Foreskin melanocyte (primary cell): ENCODE measurements at places on chromosomes 16 and 17.

GRCh38 chr16:35598696-35599332, 2139.4 kb downstream of the TP53TG3F start:
- DNase-seq = no peak

DNA sequence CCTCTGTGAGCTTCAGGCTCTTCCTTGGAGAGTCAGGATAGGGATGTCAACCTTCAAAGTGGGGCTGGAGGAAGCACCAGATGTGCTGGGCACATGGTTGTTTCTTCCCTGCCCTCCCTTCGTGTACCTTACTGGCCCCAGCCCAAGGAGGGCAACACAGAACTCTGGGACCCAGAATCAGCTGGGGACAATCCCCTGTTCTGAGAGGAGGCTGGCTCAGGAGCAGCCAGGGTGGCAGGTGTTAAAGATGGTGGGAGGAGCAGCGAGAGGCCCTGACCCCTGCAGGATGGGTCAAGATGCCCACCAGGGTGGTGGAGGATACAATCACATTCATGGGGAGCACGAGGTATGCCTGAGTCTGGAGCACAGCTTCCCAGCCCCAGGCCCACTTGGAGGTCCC, 300.4 kb downstream of the ABCC12 start:
- DNase-seq = no peak

DNA sequence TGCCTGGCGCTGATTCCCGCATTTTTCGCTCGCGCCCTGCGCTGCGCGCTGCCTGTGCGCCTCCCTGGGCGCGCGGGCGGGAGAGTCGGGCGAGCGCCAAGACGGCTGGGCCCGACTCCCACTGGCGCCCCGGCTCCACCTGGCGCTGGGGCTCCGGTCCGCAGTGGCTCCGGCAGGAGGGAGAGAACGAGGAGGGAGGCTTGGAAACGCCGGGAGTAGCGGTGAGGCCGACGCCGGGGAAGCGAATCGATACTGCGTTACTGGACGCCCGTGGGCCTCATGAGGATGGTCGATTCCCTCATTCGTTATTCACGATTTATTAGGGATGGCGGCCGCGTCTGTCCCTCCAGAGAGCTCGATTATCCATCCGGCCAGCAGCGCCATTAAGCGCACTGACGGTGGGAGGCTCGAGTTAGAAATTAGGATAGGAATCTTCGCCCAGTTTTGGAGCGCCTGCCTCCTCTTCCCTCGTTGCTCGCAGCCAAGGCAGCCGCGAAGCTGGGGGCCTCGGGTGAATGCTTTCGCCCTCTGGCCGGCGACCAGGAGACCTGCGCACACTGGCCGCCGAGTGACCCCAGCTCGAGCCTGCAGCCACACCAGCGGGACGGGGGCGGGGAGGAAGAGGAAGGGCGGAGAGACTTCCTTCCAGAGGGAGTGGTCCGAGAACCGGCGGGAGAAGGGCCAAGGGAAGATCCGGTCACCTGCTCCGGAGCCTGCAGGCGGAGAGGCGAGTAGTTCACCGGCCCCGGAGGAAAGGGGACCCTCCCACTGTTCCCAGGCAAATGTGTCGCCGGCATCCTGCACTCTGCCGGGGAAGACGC, 1.3 kb upstream of the PCGF2 start:
- DNase-seq = peak; percentile 68

DNA sequence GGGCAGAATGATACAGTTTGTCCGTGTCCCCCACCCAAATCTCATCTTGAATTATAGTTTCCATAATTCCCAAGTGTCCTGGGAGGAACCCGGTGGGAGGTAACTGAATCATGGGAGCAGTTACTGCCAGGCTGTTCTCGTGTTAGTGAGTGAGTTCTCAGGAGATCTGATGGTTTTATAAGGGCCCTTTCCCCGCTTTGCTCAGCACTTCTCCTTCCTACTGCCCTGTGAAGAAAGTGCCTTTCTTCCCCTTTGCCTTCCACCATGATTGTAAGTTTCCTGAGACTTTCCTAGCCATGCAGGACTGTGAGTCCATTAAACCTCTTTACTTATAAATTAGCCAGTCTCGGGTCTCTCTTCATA, 28.9 kb upstream of the SEC14L1 start:
- no peak for DNase-seq

DNA sequence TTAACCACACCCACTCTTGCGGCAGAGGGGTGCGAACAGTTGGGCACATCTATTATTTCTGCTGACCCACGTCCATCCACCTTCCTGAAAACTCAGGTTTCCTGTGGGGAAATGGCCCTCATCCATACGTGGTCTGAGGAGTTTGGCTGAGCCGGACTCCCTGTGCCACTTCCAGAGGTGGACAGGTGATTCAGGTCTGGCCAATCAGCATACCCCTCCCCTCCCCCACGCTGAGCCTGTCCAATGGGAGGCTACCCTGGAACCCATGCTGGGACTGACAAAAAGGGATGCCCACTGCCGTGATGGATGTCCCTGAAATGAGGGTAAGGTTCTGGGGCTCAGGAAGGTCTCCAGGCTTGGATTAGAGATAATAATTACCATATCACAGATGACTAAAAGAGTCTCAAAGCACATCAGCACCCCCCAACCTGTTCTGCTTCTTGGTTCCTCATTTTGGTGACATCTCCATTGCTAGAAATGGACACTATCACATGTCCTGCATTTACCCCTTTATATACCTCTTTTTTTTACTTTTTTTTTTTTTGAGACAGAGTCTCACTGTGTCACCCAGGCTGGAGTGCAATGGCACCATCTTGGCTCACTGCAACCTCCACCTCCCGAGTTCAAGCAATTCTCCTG, 5.3 kb upstream of the MAPK7 start:
- DNase-seq = no peak

GRCh38 chr17:79690466-79690865, 40.3 kb upstream of the ENPP7 start:
- no peak for DNase-seq

DNA sequence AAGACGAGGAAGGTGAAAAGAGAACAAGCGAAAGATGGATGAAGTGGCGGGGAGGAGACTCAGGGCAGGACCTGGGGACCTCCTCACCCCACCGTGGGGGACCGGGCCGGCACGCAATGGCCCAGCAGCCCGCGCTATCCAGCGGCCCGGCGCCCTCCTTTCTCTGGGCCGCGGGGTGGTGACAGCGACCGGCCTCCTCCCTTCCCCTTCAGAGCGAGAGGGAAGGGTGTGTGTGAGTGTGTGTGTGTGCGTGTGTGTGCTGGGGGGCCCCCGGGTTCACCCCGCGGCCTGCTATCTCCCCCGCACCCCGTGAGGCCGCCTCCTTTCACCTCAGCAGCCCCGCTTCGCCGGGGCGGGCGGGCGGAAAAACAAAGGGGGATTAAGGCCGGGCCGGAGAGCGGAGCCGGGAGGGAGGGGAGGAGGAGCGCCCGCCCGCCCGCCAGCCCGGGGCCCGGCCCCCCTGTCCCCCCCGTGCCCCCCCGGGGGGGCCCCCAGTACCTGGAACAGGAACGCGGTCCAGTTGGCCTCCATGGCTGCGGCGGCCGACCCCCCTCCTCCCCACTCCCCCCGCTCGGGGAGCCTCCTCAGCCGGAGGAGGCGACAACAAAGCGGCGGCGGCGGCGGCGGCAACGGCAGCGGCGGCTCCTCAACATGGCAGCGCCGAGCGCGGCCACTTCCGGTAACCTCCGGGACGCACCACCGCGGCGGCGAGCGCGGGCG, at the start of gene VEZF1:
VEZF1 (minus strand) TSS at position 674 of the 720 bp plus-strand sequence; CDS start at position 531, 143 bp downstream.
- DNase-seq = peak; percentile 40

DNA sequence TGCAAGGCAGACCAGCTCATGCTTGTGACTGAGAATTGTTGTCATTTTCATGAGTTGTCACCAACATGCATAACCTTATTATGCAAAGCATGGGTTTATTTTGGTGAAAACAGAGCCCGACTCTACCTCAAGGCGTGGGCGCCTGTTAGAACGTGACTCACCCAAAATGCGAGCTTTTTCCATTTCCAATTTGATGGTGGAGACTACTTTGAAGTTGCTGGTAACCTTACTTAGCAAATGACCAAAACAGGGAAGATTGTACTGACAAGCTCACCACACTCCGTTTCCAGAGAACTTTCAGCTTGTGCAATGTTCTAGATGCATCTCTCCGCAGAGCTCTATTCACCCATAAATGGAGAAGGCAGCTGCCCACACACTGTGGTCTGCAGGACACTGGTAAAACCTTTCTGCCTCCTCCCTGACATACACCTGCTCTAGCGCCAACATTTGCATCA, 284.5 kb downstream of the MAF start:
- DNase-seq = no peak

GRCh38 chr17:44257815-44258760, 9.8 kb downstream of the SLC4A1 start:
- no peak for DNase-seq
